ENCODE measurements at places on chromosomes 12 and 14.

DNA sequence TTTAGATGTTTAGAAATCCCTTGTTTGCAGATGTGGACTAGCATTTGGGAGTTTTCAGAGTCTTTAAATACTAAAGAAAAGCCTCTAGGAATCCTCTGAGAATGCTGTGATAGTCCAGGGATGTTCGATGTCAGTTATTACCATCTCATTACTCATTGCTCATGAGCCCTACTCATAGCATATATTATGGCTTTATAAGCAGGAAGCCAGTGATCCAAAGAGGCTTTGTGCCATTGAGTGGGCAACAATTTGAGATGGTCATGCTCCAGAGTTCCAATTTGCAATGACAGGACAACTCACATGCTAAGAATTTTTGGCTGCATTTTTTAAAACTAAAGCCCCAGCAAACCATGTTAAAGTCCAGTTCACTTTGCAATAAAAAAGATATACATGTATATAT, 163.0 kb downstream of the OTOGL start:
- peak; percentile 52 for DNase-seq

DNA sequence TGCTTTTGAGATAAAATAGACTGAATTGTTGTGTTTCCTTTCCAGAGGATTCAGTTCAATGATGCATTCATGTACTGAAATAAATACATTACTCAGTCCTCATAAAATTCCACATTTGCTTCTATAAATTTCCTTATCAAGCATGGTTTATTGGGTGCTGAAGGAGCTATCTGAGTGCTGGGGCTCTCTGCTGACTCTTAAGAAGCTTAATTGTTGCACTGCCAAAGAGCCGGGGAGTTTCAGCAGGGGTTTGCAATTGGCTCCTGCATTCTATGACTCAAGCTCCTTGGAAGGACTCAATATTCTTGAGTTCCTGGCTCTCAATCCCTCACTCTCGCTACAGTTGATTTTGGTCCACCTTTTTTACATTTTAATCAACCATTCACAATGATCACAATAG, 69.8 kb upstream of the PYGL start:
- peak; percentile 44 for DNase-seq

DNA sequence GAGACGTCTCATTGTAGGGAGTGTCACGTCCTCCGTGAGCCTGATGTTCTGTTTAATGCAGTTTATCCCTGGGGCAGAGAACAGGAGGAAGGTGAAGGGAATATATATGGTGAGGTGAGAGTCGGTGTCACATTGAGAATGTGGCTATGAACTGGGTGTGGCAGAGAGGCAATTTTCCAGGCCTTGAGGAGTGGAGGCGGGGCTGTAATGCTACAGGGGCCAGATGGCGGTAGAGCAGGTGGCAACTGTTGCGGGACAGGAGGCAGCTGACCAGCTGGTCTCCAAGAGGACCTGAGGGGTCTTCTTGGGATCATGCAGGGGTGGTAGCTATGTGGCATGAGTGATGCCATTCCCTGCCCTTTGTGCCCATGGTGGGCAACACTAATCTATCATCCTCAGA, 59.6 kb downstream of the CACNA1C start:
- no peak for DNase-seq

GRCh38 chr14:33793398-33794110, 157.3 kb downstream of the EGLN3 start:
- no peak for DNase-seq

DNA sequence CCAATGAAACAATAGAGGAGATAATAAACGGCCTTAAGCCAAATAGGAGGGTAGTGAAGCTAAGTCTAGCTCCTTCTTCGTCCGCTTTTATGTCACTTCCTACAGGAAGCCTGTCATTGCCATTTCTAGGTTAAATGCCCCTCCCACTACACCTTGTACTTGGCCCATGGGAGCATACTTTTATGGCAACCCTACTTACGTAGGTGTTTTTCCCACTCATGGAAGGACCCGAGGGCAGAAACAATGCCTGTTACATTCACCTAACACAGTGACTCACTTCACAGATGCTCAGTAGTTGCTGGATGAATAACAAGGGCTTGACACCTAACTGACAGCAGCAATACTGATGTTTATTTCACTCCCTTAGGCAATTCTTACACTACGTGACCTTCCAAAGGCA, 44.5 kb downstream of the ALKBH1 start:
- no peak for DNase-seq

DNA sequence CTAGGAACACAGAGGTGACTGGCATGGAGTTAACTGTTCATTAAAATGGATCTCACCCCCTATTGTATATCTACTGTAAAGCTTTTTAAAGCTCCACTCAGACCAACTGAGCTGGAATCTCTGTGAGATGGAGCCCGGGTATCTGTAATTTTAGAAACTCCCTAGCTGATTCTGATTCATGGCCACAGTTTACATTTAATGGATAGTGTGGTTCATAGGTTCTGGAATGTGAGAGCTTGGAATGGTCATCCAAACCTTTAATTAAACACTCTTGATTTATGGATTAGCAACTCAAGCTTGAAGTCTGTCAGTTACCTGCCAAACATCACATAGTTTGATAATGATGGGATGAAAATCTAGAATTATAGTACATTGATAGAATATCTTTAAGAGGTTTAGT, 183.8 kb downstream of the SLC25A21 start:
- peak; percentile 30 for DNase-seq

- DNase-seq, result no peak
Measured at GRCh38 chr12:110684312-110684836, 4.5 kb downstream of the HVCN1 start.

- no peak for DNase-seq
Measured at GRCh38 chr12:7583471-7583870, 79.9 kb upstream of the CD163 start.

GRCh38 chr14:92507174-92507768, 6.3 kb upstream of the RIN3 start:
- DNase-seq, result no peak

DNA sequence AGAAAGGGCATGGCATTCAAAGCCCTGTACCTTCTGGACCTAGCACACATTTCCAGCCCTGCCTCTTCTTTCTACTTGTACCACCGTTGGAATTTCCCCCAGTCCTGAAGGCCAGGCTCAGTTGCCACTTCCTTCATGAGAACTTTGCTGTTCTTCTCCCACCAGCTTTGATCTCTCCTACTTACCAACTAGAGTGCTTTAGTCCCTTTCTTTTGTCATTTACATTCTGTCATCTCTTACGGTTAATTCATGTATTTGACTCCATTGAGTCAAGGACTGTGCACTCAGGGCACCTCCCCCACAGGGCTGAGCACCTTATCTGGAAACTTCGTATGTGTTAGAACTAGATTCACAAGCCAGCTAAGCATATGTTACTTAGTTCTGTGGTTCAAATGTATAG, 26.3 kb downstream of the BICDL1 start:
- no peak for DNase-seq

DNA sequence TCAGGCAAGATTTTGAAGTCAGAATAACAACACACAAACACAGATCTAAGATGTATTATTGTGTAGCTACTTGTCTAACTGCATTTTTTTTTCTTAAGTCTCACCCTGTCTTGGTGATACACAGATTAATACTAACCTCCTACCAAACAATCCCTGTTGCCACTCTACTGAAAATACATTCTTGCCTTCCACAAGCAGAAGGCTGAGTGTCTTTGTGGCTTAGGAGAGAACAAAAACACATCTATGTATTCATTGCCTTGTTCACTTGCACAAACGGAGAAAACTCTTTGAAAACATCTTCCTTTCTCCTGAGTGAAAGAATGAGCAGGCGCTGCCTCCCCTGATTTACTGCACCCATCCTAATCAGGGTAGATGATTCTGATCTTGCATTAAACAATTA, 642.2 kb downstream of the DIO2 start:
- no peak for DNase-seq

DNA sequence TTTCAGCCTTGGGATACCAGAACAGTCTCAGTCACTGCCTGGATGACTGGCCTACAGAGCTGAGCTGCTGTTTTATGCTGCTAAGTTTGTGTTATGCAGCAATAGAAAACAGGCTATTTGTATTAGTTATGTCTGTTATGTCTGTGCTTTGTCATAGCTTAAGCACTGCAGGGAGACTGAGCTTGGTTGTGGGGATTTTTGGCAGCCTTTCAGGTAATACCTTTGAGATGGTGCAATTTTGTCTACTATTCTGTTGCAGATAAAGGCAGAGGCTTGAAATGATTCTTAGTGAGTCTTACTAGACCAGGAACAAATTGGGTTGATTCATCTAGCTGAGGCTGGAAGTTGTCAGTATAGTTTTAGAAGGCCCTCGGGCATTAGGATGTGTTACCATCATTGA, 201.3 kb upstream of the RBM19 start:
- DNase-seq, result no peak

DNA sequence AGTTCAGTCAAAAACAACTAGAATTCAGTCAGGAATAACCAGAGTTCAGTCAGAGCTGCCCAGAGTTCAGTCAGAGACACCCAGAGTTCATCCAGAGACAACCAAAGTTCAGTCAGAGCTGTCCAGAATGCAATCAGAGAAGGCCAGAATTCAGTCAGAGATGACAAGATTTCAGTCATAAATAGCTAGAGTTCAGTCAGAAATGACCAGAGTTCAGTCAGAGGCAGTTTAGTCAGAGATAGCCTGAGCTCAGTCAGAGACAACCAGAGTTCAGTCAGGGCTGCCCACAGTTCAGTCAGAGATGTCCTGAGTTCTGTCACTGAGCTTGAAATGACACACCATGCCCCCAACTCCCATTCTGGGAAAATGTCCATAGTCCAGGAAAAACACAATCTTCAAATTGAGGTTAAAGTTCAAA, 1102.8 kb downstream of the BCL11B start:
- DNase-seq, result no peak

- DNase-seq, result no peak
Measured at GRCh38 chr12:95193139-95193538, 24.1 kb downstream of the FGD6 start.

DNA sequence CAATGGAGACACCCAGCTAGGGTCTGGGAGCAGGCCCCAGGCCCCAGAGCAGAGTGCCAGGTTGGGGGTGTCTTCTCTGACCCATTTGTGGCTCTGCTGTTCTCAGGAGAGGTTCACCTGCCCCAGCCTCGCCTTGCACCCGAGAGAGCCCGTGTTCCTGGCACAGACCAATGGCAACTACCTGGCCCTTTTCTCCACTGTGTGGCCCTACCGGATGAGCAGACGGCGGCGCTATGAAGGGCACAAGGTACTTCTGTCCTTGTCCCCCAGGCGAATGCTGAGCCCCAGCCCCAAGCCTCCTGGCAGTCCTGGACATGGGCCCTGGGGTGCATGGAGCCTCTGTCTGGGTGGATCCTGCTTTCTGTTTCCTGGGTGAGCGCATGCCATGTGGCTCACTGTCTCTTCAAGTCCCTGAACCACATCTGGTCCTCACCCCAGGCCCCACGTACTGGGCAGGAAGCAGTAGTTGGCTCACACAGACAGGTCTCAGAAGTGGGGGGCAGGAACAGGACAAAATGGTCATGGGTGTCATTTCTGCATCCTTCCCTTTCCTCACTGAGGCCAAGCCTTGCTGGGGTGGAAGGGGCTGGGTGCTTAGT, 58.2 kb downstream of the BEGAIN start:
- no peak for DNase-seq

DNA sequence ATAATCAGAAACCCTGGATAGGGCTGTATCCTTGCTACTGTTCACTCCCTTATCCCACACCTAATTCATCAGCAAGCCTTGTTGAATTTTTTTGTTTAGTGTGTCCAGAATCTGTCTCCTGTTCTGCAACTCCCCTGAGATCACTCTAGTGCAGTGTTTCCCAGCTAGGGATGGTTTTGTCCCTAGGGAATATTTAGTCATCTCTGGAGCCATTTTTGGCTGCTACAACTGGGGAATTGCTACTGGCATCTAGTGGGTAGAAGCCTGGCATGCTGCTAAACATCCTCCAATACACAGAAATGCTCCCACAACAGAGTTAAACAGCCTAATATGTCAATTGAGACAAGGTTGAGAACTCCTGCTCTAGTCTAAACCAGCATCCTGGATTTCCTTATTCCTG, 248.0 kb downstream of the NPAS3 start:
- DNase-seq, result no peak

DNA sequence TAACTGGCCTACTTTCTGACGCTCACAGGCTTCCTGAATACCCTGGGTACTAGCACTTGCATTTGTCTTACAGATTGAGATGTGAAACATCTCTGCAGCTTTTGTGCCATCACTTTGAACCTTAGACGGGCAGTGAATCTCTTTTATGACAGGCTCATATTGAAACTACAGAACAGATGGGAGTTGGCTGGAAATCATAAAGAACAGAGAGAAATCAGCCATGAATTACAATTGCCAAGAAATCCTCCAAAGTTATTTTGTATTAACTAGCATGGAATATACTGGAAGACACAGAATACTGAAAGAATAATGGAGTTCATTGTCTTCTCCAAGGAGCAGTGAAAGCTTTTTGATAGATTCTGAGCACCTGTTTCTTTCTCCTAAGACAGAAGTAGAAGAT, 32.7 kb downstream of the MYF5 start:
- no peak for DNase-seq

GRCh38 chr14:92759300-92759678, 10.9 kb upstream of the LGMN start:
- no peak for DNase-seq

GRCh38 chr14:103361867-103362266, 23.3 kb upstream of the MARK3 start:
- peak; percentile 92 for DNase-seq

DNA sequence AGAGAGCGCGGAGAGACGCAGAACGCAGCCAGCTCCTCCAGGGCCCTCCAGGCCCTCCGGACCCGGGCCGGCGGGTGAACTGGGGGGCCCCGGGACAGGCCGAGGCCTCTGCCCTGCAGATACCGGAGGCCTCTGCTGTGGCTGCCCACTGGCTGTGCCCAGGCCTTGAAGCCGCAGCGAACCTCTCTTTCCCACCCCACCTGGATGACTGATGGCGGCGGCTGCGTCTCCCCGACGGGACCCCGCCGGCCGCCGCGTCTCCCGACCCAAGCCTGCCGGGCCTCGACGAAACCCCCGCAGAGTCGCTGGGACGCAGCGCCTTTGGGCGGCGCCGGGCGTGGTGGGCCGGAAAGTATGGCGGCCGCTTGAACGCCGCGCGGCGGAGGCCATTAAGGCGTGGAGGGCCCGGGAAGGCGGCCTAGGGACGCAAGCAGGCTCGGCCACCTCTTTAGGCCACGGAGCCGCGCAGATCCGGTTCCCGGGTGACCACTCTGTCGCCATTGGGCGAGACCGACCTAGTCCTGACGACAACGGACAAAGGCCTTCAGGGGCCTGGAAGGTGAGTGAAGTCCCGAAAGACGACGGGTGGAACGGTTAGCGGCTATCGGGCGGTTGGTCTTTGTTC, 8.4 kb upstream of the ERGIC2 start:
- DNase-seq, result no peak

- DNase-seq, result no peak
Measured at GRCh38 chr12:31867292-31867691, 91.9 kb upstream of the RESF1 start.

DNA sequence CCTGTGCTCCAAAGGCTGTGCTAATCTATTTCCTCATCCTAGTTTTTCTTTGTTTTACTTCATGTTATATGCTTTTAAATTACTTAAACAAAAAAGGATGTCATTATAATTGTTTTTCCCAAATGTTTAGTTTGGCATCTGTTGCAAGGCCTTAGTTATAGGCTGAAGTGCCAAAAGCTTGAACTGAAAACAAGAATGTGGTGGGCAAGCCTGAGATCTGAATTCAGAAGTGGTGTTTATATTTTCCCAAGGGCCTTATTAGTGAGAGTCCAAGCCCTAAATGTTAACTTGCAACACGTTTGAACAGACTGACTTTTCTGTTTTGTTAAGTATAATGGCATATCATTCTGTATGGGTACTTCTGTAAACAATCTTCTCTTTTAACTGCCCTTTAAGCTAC, 326.8 kb downstream of the CCDC91 start:
- DNase-seq, result peak; percentile 55

GRCh38 chr12:106389151-106389550, 31.6 kb downstream of the POLR3B start:
- peak; percentile 15 for DNase-seq

All from adipocyte (in vitro differentiated cells).